Activated CD4-positive, alpha-beta T cell treated with anti-CD3 and anti-CD28 coated beads for 48 hours (primary cell): ENCODE measurements at places on chromosomes 5 and 9.

DNA sequence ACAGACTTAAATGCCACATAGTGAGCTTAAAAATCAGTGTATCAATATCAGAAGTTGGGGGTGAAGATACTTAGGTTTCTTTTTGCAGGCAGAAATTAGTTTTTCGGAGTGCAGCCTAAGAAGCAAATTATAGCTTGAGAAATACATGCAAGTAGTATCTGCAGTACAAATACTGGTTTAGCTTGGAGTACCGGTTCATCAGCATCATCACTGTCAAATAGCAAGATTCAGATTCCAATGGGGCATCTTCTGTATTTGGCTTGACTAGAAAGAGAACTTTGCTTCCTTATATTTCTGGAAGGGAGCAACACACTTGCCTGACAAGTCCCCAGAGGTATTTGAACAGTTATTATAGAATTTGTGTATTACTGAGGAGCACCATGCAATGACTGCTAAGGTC is 19.8 kb downstream of the SLC31A1 start:
- no peak for DNase-seq

GRCh38 chr5:14701556-14701955 is 37.0 kb downstream of the OTULIN start:
- DNase-seq, result no peak

- no peak for DNase-seq
Measured at GRCh38 chr9:132192728-132193127, 30.9 kb downstream of the NTNG2 start.

GRCh38 chr5:52705720-52706119 is 82.0 kb upstream of the ITGA1 start:
- no peak for DNase-seq

DNA sequence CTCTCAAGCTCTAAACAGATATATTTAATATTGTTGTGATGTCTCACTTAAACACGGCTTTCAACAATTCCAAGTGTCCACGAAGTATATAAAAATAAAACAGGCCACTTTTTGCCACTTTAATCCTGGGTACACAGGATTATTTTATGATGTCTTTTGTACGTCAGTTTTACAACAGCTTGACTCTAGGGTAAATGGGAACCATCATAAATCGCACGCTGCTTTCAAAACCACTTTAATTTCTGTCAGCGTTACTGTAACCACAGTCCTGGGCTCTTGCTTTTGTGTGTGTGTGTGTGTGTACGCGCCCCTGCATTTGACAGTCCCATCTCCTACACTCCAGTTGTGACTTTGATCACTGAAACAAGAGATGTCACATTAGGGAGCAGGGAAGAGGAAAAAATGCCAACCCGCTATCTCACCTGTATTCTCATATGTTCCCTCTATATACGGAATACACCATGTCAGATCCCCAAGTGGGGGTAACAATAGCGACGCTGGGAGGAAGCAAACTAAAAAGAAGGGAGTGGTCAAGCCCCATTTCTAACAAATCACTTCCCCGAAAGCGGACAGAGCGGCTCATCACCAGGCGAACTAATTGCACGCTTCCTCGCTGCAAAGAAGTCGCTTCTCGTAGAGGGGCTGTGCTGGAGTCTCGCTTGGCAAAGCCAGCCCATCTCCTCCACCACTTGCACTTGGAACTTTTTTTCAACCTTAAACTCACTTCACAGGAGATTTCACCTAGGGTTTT is 1.2 kb downstream of the BNC2 start:
- no peak for DNase-seq

DNA sequence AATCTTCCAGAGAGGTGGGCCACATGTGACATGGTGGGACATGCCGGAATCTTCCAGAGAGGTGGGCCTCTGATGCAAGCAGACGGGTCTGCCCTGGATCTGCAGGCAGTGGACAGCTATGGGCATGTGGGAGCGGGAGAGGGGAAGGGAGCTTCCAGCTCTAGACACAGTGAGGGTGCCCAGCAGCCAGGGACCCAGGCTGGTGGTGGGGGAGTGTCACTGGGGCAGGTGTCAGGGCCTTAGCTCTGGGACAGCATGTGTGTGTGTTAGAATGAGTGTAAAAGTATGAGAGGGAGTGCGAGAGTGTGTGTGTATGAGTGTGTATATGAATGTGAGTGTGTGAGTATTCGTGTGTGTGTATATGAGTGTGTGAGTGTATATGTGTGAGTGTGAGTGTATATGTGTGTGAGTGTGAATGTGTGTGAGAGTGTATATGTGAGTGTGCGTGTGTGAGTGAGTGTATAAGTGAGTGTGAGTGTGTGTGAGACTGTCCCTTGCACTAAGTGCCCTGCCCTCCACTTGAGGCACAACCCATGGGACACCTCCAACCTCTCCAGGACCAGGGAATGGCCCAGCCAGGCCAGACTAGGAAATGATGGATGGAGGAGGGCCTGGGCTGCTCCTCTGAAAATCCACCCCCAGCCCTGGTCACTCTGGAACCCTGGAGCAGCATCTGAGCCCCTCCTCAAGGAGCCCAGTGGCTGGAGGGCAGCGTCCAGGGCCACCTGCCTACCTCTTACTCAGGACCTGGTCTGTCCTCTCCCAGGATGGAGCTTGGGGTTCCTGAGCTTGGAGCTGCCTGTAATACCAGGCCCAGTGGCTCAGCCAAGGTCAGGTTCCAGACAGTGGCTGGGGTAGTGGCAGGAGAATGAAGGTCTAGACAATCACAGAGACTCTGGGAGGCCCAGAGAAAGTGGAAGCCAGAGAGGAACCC is 122.2 kb downstream of the C9orf50 start:
- no peak for DNase-seq

- no peak for DNase-seq
Measured at GRCh38 chr9:91036356-91036755, 234.7 kb downstream of the SYK start.

DNA sequence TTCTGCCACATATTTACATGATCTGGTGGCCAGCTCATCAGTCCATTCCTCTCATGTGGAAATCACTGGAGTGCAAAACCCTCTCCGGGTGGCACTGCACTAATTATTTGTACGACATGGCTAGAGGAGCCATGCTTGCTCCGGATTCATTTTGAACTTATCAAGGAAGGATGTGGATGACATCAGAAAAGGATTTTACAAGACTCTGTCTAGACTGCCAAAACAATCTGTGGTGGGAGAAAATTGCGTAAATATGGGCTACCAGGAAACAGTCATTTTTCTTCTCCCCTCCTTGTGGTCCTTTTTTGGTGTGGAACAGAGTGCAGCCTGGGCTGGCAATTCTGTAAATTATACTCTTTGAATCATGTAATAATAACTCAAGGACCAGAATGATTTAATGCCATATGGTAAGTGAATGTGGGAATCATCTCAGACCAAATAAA is 123.4 kb upstream of the IFNE start:
- no peak for DNase-seq

DNA sequence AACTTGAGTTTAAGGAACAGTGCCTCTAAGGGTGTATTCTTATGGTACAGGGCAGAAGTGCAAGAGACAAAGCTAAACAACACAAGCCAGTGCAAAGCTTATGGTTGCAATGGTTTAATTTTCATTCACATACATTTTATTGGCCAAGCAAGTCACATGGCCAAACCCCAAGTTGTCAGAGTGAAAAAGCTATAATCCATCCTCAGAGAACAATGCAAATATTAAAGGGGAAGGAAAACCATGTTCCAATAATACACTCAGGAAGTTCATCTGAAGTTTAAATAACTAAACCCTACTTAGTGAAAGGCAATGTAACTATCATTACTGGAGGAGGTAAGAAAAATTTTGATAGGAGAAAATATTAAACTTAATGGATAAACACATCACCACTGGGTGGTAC is 26.6 kb upstream of the TLR4 start:
- DNase-seq, result no peak

- peak; percentile 65 for DNase-seq
Measured at GRCh38 chr5:119275601-119276173, 80.1 kb upstream of the TNFAIP8 start.

DNA sequence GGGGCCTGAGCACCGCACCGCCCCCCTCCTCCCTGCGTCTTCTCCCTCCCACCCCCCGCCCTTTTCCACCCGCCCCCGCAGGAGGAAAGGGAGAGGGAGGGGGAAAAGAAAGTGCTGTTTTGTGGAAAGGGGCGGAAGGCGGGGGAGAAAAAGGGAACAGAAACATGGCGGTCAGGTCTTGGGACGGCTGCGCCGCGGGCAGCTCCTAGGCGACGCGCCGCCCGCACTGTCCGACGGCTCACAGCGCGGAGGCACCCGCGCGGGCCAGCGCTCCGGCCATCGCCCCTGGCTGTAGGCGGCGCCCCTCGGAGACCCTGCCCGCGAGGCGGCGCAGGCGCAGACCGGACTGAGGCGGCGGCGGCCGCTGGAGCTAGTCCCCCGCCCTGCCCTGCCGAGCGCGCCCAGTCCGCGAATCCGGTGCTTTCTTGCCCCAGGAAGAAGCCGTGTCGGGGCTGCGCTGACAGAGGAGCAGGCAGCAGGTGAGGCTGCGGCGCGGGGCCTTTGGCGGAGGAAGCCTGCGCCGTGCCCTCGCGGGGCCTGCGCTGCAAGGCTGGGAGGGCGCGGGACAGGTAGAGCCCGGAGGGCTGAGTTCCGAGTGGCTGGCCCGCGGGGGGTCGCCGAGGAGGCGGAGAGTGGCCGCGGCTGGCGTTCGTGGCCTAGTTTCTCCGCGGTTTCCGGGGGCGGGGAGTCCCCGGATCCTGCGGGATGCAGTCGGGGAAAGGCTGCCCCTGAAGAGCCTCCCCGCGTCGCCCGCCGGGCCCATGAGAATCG is at the start of gene DENND4C:
DENND4C (plus strand) TSS at position 339 of the 771 bp plus-strand sequence. CDS start 45,482 bp downstream, outside the sequence.
- peak; percentile 83 for DNase-seq

DNA sequence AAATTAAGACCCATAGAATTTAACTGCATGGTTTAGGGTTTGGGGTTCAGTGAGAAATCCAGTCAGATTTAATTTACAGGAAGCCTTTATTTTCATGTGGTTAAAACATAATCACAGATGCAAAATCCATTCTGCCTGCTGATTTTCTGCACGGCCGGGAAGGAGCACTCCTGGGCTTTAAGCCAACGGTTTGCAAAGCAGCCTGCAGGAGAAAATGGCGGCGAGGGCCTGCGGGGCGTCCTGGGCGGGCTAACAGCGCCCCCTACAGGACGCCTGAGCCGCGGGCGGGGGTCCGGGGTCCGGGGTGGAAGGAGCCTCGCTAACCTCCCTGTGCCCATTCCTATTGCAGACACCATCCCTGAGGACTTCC is 47.6 kb downstream of the THBS4 start:
- peak; percentile 82 for DNase-seq

DNA sequence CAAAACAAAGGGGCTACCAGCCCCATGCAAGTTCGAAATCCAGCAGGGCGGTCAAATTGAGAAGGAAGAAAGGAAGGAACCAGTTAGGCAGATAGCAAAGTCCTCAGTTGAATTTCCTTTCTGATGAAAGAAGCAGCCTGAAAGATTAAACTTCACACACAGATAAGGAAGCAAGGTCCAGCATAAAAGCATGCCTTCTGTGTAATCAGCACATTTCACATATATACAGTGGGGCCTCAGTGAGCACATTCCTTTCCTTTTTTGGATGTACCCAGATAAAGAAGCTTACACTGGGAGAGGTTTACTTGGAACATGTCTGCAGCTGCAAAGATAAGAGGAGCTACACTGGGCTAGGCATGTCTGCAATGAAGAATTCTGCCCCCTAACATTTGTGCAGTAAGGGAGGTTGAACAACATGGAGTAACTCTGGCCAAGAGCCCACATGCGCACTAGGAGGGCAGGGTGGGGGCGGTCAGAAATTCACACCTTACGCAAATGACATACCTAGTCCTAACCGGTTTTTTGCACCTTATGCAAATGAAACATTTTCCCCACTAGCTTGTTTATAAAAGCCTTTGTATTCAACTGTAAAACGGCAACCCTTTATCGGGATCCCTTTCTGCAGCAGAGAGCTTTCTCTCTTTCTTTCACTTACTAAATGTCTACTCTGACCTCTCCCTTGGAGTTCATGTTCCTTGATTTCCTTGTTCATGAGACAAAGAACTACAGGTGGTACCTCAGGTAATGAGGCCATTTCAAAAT is 149.7 kb upstream of the FBXL17 start:
- DNase-seq, result no peak

GRCh38 chr9:131312822-131313770 is 23.6 kb downstream of the PLPP7 start:
- DNase-seq, result no peak

DNA sequence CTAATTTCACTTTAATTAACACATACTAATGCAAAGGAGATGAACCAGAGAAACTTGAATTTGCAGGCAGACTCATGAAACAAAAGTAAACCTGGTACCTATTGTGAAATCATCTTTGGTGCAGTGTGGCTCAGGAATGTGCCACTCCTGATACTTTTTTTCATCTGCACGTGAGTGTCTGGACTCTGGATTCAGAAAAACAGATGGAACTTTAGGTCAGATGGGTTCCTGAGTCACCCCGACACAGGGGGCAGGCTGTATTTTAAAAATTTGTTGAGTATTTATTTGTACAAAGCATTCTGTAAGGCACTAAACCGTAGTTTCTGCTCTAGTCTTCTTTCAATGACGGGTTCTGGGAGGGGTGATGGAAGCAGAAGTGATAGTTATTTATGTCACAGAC is 52.2 kb upstream of the TUT7 start:
- no peak for DNase-seq

GRCh38 chr9:95027914-95028852 is 289.3 kb downstream of the FANCC start:
- no peak for DNase-seq

DNA sequence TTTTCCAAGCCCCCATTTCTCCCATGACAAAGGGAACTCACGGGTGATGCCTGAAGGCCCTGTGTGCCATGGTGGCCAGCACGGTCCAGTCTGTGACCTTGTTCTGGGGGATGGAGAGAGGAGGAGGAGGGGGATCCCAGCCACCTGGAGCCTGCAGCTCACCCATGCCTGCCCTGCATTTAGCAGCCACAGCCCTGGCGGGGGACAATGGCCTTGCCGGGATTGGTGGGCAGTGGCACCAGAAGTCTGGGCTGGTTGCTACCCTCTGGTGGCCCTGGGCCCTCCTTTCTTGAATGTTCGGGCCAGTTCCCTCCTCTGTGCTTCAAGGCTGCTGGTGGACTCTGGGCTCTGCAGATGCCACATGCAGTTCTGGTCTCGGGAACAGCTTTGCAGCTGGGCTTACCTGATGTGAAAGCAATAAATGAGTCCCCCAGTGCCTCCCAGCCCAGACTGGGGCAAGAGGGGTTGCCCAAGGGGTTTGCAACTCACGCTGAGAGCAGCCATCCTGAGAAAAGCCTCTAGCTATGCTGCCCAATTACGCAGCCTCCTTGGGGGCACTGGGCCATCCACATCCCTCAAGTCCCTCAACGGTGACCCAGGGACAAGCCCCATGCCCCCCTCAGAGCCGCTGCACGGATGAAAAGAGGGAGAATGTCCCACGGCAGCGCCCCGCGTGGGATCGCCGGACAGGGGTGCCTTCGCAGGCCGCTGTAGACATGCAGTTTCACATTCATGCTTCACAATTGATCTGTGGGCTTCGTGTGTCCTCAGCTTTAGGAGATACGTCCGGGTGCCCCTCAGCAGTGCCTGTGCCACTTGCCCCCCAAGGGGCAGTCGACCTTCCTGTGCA is 49.2 kb upstream of the FCN1 start:
- no peak for DNase-seq

DNA sequence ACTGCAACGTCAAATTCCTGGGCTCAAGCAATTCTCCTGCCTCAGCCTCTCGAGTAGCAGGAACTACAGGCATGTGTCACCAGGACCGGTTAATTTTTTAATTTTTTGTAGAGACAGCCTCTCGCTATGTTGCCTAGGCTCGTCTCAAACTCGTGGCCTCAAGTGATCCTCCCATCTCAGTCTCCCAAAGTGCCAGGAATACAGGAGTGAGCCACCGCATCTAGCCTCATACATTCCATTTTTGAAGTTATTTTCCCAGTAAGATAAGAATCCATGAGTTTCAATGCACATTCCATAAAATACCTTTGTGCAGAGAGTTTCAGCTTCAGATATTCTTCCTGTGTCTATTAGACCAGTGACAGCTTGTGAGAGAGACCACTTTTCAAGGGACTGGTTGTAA is 70.4 kb downstream of the SKIC3 start:
- DNase-seq, result no peak
